PC-3 (cell line): ENCODE measurements at places on chromosomes 1 and 21. TPM values are rescaled to one million over a fixed set of nuclear protein-coding genes. Genes with fewer than 3 reads are reported as not detected.

Gene KRTAP12-2
- not detected in 2 replicates for total RNA-seq

Gene GBP7
- total RNA-seq, result 0.07 TPM in 1 of 2 replicates, not detected in the other

DNA sequence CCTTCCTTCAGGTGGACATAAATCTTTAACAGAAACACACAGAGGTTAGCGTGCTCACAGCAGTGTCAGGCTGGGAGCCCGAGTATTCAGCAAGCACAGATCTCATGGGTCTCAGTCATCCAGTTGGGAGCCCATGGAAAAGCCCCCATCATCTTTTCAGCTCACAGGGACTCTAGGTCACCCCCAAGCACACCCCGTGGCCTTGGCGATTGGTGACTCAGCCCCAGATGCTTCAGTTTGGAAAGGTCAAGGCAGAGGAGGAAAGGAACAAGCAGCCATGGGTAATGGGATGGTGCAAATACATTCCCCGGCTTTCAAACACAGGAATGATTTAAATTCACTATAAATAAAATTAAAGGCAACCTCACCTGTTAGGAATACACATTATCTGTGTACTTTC is 88.9 kb downstream of the PGBD5 start:
- DNase-seq, result no peak

DNA sequence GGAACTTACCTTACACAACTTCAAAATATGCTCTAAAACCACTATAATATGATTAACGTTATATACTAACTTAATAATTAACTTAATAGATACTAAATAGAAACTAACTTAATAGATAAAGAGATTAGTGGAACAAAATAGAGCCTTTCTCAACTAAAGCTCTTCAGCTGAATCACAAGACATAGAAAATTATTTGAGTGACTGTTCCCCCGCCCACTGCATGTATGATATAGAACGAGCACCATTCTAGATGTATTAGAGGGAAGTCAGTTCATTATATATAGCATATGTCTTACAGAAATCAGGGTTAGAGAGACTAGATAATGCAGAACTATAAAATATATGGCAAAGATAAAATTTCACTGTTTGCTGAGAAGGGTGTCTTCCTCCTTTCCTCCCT is 16.3 kb downstream of the LYPLAL1 start:
- no peak for DNase-seq

GRCh38 chr1:228332797-228333738 is 73.6 kb downstream of the TRIM11 start:
- DNase-seq, result no peak

DNA sequence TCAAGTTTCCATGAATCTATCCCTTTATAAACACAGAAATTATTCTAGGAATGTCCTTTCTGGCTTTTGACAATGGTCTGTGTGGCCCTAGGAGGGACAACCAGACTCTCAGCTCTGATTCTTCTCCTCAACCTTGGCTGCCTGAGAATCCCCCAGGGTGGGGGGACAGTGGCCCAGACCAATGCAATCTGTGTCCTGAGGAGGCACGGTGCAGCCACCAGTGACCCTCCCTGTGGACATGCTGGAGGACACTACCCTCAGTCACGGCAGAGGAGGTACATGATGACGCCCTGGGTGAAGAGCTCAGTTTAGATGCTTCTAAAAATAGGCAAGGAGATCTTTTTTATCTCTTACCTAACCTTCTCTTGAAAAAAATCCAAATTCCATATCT is 91.7 kb downstream of the PGBD5 start:
- DNase-seq, result no peak

- peak; percentile 71 for DNase-seq
Observed at GRCh38 chr1:34924759-34925555, 4.5 kb downstream of the DLGAP3 start.

GRCh38 chr1:19272064-19272463 is 16.5 kb downstream of the AKR7A3 start:
- no peak for DNase-seq

DNA sequence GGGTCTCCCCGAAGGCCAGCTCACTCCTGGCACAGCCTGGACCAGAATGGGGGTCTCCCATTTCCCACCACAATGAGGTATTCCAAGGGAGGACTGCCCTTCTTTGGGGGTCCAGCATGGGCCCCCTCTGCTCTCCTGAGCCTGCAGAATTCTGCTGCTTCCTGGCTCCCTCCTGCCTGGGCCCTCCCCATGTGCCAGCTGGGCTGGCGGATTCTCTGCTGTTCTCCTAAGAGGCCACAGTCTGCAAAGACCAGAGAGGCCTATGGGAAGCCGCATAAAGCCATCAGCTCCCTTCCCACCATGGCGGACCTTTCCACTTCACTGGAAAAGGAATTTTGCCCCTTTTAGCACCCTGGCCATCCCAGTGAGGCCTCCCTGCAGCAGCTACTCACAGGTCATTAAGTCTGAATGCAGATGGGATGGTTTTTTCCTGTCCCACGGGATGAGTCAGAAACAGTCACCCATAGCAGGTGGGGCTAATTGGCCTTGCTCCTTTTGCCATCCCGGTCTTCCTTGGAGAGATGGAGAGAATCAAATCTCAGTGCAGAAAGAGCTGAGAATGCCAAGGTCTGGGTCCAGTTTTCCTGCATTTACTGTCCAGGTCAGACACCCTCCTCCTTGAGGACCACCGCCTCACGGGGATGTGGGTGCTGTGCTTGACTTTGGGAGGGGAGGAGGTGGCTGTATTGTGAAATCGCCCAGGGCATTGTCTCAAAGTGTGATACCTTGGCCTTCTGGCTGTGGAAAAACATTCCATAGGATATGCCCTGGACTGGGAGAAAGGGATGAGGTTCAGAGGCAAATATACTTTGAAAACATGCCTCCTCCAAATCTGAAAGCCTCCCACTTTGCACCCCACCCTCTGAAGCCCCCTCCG is 23.2 kb downstream of the MYBPH start:
- DNase-seq, result peak; percentile 82

DNA sequence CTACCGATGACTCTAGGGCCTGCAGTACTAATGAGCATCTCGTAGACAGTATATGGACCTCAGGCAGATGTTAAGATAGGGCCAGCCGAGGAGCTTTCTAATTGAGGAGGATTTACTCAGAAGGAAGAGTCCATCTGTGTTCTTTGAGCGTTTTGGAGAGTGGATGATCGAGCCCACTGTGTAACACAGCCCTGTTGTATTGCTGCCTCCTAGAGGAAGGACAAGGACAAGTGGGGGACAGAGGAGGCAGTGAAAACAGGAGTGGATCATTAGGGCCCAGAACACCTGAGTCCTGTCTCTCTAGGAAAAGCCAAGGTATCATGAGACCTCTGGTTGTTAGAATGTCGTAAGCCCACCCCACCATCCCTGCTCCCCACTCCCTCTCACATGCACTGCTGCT is 62.9 kb downstream of the TBX19 start:
- peak; percentile 34 for DNase-seq

- DNase-seq, result no peak
Observed at GRCh38 chr1:106875622-106876021, 180.9 kb upstream of the PRMT6 start.

GRCh38 chr1:33683913-33684312 is 180.0 kb upstream of the HMGB4 start:
- no peak for DNase-seq
